ENCODE measurements at places on chromosomes 2 and 18.

DNA sequence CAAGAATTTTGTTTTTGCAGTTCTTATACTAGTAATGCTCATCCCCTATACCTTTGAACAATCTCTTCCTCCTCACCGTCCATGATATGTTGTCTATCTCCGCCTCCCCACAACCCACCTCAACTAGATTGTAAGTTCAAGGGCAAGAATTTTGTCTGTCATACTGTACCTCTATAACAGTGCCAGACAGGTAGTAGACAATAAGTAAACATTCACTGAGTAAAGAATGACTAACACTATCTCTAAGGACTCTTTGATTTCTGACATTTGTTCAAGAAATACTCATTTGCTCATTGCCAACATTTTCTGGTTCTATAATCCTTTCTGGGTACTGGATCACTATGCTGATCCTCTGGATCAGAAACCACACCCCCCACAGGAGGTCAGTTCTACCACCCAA lies 82.4 kb downstream of the EXOC6B start:
- DNase-seq: no peak

DNA sequence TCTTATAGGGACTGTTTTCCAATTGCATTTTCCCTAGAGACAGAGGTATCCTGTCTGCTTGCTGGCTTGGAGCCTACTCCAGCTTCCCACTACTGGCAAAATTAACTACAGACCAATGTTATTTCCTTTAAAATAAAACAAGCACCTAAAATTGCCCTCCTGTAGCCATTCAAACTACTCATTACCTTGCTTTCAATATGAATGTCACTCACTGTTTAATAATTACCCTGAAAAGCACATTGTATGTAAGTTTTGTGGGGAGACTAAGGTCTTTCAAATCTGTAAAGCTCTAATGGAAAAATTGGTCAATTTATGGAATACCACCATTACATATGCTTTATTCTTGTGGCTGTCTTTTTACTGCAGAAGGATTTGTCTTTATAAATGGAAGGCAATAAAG lies 87.3 kb downstream of the DOCK10 start:
- no peak for DNase-seq

DNA sequence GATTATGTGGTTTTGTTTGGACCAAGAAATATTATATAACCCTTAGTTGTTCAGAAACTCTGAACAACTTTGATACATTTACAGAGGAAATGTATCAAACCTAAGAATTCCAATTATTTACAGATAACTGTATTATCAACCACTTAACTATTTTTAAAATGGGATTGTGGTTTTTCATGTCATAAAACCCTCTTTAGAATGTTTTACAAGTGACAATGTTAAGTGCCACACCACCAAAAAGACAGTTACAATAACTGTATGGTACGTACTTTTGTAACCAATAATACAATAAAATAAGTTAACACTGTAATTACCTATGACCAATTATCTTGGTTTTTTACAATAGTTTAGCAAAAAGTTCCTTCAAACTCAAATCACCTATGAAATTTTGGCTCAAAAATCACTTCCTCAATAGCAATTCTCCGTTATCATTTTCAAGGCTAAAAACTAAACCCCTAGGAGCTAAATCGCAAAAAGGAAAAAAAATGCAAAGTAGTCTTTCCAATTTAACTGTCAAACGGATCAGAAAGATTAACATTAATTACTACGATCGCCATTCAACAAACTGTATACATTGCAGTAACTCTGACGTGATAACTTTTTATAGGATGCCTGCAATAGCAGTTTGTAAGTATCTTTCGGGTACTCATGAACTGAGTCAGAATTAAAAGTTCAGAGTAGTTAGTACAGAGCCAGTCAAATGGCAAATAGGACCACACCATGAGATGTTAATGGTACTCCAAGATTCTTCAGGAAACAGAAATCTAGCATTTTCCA lies 1.5 kb downstream of the ROCK1 start:
- DNase-seq: no peak

- DNase-seq: no peak
These were observed 1165.6 kb upstream of the ZEB2 start for GRCh38 chr2:145685383-145686050.

- DNase-seq: no peak
These were observed 90.7 kb upstream of the TFPI start for GRCh38 chr2:187644981-187645380.

GRCh38 chr2:48906633-48907032 lies 151.1 kb upstream of the LHCGR start:
- DNase-seq: peak; percentile 61

- peak; percentile 44 for DNase-seq
These were observed 22.6 kb downstream of the REG1B start for GRCh38 chr2:79065201-79065600.

GRCh38 chr2:47907039-47907781 lies 912 bp upstream of the FBXO11 start:
- no peak for DNase-seq

DNA sequence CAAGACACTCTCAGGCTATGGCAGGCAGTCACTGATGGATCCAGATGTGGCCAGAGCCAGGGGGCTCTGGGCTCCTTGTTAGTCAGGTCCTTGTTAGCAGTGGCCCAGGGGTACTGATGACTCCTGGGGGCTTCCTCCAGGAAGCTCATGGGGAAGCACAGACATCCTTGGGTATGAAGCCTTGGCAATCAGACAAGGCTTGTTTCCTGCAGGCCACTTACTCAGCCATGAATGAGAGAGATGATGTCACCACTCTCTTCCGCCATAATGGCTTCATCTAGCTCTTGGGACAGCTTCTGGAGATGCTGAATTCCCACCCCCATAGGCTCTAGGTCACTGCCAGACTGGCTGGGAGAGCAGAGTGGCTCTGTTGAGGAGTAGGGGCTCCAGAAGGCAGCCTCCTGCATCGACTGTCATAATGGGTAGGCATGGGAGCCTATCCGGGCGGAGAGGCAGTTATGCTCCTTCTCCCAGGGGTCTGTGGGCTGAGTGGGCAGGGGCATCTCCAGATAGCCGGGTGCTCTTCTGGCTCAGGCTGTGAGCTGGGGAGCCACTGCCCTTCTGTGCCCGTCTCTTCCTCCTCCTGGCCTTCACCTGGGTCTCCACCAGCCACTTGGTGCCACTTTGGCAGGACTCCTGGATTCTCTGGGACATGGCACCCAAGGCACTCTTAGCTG lies 40.2 kb upstream of the BMPR2 start:
- no peak for DNase-seq

DNA sequence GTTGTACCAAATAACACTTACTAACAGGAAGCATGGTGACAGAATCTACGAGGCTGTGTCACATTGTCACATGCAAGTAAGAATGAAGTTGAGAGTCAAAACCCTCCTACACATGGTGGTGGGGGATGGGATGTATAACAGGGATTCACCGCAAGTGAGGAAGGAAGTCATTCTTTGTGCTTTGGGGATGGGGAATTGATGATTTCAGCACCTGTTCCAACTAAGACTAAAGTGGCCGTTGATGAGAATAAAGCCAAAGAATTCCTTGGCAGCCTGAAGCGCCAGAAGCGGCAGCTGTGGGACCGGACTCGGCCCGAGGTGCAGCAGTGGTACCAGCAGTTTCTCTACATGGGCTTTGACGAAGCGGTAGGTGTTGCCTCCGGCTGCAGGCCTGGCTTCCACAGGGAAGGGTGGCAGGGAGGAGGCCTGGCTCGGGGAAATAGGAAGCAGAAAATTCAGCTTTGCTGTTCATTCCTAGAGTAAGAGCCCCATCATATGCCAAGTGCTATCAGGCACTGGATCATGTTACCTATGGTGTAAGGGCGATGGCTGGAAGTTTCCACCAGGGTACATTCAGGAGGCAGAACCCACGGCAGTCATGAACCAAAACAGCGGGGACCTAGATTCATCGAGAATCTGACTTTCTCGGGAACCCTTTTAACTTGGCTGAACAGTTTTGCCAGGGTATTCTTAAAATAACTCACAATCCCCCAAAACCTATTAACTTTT lies 120.3 kb downstream of the UXS1 start:
- DNase-seq: no peak

DNA sequence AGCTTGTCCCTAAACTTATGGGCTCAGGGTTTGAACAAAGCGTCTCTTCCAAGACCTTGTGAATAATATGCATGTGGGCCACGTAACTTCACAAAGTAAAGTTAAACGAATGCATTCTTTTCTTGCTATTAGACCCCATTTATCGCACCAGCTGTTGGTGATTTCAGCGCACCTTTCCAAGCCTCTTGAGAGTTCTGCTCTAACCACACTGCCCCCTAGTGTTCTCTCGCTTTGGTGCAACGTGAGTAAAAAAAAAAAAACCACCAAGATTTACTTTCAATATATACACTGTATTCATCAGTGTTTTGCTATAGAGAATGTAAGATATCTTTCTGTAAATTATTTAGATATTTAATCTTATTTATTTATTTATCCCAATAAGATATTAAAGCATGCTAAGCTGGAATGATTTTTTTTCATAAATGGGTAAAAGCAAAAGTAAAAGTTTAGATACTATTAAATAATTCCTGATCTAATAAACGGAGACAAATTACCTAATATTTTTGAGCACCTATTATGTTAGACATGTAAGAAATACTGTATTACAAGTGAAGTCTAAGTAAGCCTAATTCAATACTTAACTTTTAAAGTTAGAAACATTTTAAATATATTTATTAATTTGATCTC lies 459.5 kb downstream of the DLGAP1 start:
- peak; percentile 80 for DNase-seq

GRCh38 chr2:143158551-143159485 lies 29.6 kb downstream of the ARHGAP15 start:
- DNase-seq: no peak

DNA sequence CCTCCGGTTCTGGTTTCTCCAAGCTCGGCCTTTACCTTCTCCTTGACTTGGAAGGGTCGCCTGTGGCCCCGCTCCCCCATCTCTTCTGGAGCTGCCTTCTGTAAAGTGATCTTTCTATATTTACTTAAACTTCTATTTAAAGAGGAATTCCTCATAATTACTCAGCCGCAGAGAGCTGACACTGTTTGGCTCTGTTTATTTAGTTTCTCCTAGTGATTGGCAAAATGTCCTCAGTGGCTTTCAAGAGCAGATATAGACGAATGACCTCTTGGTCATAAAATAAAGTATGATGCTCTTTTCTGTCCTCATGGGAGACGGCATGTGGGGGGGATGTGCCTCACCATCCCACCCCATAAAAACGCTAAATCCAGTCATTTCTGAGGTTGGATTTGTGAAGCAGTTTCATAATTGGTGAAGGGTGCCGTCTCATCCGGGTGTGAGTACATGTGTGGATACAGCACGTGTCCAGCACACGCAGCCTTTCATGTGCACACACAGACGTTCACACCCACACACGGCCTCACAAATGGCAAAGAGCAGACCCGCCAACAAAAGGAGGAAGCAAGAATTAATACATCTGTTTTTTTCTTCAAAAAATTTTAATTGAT lies 43.4 kb upstream of the SMAD7 start:
- DNase-seq: no peak

DNA sequence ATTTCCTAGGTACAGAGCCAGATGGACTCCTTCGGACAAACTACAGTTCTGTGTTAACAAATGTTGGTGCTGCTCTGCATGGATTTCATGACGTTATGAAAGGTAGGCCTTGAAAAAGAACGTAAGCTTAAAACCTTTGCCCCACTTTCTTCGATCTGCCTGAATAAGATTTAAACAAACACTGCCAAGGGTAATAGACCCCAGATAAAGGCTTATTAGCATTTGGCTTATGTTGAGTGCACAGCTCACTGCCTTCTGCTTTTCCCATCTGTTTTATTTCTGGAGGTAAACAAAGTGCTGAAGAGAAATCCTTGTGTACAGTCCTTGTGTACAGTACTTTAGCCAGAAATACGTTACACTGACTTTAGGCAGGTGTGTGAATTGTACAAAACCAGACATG lies 50.0 kb upstream of the STON1 start:
- DNase-seq: peak; percentile 13

- DNase-seq: peak; percentile 43
These were observed 190.8 kb downstream of the ARHGAP28 start for GRCh38 chr18:6920099-6920955.

- DNase-seq: no peak
These were observed 136.2 kb downstream of the LCLAT1 start for GRCh38 chr2:30583204-30583749.

DNA sequence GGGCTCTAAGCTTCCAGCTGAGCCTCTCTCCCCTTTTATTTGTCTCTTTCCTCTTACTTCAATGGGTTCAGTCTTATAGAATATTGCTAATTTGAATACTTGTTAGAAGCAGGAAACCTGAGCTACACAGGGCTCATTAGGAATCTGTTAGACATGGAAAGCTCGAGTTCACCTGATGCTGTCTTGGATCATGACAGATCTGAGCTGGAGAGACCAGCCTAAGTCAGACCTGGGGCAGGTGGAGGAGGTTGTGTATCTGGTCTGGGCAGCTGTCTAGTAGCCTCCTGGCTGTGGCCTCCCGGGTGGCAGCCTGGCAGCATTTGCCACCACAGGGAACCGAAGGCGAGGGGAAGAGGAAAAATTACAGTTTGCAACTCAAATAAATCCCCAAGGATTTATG lies 185.9 kb downstream of the ICOS start:
- no peak for DNase-seq

GRCh38 chr2:43060390-43061016 lies 165.9 kb downstream of the ZFP36L2 start:
- no peak for DNase-seq

DNA sequence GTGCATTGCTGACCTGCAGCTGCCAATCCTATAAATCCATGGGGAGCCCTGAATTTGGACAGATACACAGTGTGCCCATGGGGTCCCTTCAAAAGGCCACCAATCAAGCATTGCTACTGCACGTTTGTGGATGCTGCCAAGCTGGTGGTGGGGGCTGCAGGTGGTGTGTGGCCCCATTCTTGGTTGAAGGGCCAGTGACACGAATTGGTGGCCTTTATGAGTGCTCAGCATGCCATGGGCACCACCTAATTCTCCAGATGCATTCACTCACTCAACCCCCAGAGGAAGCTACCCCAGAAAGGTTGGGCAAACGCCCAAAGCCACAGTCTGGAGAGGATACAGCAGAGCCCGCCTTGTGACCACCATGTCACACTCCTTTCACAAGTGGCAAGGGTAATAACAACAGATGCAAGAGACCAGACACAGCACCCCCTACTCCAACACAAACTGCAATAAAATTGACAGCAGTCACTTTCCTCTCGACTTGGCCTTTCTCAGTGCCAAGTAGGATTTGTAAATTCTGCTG lies 27.1 kb downstream of the MC2R start:
- DNase-seq: no peak

GRCh38 chr2:155748131-155748530 lies 584.4 kb downstream of the NR4A2 start:
- no peak for DNase-seq

GRCh38 chr2:193783681-193784080 lies 1588.9 kb upstream of the TMEFF2 start:
- DNase-seq: no peak

DNA sequence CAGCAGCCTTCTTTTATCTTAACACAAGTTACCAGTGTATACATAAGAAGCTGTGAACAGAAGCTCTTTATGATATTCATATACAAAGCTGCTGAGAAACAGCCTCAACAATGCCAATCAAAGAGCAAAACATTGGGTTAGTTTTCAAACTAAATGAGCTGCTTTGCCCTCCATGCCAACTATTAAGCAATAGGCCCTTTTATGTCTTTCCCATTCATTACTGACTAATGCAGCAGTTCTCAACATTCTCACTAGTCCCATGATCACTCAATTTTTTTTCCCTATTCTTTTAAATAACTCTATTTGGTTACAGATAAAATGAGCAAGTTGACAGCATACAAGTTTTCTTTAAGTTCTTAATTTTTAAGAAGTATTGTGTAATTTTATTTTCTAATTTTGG lies 57.9 kb upstream of the FRZB start:
- peak; percentile 75 for DNase-seq

Measured in Ammon's horn (tissue), 1 donor.